ENCODE measurements at places on chromosomes 7 and 10.

DNA sequence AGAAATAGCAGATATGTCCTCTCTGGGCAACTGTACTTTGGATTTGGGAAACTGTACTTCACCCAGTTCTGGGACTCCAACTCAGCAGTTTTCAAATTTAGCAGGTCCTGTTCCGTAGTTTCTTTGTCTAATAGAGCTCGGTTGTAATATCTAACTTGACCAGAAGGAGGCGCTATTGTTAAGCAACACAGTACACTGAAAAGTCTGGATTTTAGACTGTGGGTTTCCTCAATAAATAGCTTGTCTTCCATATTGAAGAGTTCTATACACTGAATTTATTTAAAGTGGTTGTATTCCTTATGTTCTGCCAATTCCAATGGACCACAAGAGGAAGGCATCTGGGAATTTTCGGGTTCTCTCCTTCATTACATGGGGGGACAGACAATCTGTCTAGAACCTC is 39.8 kb downstream of the ELFN1 start:
- DNase-seq: no peak

GRCh38 chr10:52615756-52616394 is 156.7 kb downstream of the MBL2 start:
- DNase-seq: no peak

DNA sequence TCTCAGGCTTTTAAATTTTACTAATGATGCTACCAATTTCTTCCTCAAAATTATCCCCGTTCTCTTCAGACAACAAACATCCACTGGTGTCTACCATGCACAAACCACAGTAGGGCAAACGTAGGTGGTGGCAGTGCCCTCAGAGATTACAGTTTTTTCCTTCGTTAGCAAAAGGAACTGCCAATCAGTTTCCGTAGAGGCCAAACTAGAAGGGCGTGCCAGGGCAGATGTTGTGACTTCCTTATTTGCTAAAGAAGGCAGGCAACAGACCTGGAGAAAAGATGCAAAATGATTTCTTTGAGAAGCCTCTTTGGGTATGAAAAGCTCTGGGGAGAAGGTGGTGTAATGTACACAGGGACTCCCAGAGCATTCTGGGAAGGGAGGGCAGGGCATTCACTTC is 7.6 kb upstream of the FAM180A start:
- no peak for DNase-seq

- DNase-seq: no peak
Measured at GRCh38 chr7:128884561-128885369, 22.1 kb downstream of the ATP6V1F start.

GRCh38 chr10:124092250-124092859 is 1.0 kb downstream of the CHST15 start:
- no peak for DNase-seq

DNA sequence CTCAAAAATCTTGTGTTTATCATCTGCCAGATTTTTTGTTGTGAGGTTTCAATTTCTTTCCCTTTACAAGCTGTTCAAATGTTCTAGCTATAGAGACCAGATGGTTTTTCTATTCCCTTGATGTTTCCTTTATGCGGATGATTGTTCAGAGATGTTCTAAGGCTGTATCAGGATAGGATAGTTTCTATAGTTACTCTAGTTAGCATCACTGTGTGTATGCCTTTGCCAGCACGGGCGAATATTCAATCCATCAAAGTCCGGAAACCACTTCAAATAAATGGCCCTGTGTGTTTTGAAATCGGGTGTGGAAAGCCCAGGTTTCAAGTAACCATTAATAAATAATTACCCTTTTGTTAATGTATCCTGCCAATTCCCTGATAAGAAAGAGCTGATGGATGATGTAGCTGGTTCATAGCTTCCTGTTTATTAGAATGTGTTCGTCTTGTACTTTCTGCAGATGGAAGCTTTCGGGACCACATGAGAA is 149.8 kb upstream of the PRKCQ start:
- DNase-seq: no peak

DNA sequence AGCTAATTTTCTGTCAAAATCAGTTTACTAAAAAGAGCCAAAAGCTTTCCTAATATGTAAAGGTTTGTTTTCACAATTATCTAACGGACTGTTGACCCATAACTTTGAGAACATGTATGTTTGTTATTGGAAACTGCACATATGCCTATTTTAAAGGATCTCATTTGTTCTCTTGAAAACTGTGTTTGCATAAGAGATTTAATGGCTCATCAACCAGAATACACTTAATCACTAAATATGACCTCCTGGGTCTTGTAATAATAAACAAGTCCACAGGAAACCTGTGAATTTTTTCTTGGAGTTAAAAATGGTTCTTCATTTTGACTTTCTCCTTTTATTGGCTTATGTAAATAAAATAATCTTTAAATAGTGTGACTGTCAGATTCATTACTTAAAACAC is 48.3 kb upstream of the STEAP1B start:
- DNase-seq: no peak

DNA sequence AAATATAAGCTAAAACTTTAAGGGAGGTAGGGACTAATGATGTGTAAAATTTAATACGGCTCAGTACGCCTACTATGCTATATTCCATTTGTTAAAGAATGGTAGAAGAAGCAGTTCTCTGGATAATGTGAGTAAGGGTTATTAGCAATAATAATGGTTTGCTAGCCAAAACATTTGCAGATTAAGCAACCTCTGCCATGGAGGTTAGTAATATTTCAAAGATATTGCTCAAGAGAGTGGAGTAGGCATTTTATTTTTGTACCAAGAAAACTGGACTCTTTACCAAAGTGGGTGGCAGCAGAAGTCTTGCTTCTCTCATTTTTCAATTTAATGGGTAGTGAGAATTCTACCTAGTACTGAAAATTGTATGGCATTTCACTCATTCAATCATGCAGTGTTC is 158.9 kb upstream of the TMEM106B start:
- DNase-seq: no peak

DNA sequence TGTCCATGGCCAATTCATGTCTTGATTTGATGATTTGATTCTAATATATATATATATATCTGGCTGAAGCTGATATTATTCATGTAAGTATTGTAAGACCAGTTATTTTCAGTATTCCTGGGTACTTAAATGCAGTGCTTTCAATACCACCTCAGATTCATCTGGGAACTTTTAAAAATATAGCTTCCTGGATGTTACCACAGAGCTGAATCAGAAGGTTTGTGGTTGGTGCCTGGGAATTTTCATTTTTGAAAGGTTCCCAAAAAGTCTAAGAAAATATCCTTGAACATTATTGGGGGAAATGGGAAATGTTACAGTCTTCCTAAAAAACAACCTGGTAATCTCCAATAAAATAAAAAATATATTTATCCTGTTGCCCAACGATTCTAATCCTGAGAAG is 10.7 kb upstream of the PPP3CB start:
- no peak for DNase-seq

DNA sequence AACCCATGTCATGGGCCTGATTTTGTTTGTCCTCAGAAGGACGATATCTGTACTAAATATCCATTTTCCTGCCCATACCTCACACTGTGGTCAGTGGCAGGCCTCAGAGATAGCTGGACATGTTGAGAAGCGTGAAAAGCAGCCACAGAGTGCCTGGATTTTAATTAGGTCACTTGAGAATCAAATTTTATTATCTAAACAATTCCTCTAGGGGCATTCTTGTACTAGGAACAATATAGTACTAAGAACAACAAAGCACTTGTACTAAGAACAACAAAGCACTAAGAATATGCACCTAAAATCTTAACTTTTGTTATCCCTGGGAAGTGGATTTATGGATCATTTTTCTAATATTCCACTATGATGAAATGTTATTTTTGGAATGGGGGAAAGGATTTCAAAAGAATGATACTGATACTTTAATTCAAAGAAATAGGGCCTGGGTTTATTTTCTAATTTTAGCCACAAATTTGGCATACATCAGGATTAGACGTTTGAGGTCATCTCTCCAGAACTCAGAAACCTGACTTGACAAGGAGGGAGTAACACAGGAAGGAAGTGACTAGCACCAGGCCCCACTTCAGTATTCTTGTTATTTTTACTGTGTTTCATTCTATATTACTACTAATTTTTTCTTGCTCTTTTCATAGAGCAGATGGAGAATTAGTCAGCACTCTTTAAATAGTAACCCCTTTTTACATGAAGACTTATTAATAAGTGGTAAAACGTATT is 112.2 kb downstream of the EXOC4 start:
- DNase-seq: no peak

GRCh38 chr7:7670490-7670889 is 29.9 kb downstream of the UMAD1 start:
- no peak for DNase-seq

DNA sequence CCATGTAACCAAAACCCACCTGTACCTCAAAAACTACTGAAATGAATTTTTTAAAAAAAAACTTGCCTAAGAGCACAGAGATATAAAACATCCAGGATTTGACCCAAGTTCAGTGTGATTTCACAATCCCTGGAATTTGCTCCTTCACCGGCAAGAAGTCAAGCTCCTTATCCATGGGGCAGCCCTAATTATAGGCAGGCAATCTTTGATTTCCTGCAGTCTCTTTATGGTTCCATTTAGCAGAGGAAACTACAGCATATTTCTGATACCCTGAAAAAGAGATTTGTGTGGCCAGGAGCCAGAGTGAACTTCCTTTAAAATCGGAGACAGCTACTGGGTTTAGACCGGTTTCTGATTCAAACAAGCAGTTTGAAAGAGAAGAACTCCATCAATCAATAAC is 154.1 kb downstream of the CALN1 start:
- no peak for DNase-seq

DNA sequence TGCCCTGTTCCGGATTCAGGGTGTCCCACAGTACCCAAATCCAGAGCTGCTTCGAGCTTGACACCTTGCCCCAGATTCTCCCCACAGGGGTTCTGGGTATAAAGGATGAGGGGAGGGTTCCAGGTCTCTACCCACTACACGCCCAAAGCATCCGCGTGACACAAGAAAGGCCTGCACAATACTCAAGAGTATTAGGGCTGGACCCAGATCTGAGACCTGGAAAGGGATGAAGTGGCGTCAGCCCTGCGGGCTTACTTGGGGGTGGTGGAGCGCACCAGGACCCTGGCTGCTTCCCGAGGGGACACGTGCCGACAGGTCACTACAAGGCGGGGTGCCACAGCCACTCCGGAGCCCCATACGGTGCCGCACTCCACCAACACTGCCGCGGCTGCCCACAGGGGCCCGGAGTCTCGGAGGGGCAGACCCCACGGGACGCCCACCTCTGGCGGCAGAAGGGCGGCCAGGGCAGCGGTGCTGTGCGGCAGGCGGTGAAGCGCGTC is 1.3 kb downstream of the TYSND1 start:
- no peak for DNase-seq

DNA sequence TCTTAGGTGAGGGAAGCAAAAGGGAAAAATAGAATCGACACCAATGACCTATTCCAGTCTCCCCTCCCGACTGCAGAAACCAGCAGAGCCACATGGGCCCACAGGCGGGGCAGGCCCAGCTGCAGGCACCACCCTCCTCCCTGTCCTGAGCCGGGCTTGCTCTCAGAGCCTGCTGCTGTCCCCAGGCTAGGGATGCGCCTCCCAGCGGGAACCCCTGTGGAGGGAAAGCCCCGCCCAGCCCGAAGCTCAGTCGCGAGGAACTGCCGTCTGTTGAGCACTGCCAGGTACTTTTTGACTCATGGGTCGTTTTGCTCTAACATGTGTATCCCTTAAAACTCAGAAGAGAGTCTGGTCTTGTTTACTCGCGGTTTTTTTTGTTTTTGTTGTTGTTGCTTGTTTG is 124.5 kb upstream of the RET start:
- no peak for DNase-seq

- no peak for DNase-seq
Measured at GRCh38 chr10:127552446-127552845, 3.3 kb downstream of the NPS start.

GRCh38 chr10:20737107-20737506 is 160.0 kb downstream of the NEBL start:
- DNase-seq: no peak

GRCh38 chr10:72073708-72074573 is 14.4 kb downstream of the SPOCK2 start:
- DNase-seq: no peak

DNA sequence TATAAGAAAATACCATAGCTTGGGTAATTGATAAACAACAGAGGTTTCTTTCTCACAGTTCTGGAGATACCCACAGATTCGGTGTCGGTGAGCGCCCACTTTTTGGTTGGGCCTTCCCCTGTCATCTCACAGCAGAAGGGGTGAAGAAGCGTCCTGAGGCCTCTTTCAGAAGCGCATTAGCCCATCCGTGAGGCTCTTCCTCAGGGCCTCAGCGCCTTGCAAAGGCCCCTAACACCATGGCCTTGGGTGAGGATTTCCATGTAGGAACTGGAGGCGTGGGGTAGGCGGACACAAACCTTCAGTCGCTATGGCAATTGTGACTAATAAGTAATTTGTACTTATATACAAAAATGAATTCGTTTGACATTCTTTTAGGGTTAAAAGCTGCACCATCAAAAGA is 316.0 kb downstream of the PTPRN2 start:
- DNase-seq: no peak

DNA sequence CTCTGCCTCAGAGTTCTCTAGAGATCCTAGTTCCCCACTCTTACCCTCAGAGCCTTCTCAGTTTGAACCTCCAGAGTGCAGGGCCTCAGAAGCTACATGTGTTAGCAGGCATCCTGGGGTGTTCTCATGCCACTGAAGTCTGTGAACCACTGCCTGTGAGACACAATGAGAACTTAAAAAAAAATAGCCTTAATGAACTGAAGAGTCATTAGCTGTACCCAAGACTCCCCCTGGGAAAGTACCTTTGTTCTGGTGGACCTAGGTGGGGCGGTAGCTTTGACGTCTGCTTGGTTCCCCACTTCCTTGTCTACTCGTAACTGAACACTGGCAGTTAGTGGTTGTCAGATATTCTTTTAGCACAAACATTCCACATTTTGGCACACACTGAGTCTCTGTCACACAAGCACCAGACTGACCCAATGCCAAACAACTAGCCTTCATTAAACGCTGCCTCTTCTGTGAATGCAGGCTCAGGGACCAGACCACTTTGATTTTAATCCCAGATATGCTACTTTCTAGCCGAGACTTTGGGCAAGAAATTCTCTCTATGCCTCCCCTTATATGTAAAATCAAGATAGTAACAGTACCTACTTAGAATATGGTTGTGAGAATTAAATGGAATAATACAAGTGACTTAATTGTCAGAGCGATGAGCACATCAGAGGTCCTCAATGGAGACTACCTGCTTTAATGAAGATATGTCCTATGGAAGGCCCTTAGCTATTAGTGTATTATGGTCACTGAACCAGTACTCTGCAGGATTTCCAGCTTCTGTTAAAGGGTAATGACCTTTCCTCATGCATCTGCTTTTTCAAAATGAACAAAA is 75.3 kb upstream of the CC2D2B start:
- DNase-seq: no peak

GRCh38 chr7:15567652-15568051 is 5.8 kb upstream of the AGMO start:
- no peak for DNase-seq

DNA sequence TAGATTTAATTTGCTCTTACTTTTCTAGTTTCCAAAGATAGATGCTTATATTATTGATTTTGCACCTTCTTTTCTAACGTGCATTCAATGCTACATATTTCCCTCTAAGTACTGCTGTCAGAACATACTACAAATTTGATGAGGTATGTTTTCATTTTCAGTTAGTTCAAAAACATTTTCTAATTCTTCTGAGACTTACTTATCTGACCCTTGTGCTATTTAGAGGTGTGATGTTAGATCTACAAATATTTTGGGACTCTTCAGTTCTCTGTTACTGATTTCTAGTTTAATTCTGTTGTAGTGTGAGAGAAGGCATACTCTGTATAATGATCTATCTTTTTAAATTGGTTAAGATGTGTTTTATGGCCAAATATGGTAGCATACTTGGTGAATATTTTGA is 97.8 kb upstream of the TMEM168 start:
- no peak for DNase-seq
